NCI-H1930 (cell line): ENCODE measurements at places on chromosomes 11 and 22.

DNA sequence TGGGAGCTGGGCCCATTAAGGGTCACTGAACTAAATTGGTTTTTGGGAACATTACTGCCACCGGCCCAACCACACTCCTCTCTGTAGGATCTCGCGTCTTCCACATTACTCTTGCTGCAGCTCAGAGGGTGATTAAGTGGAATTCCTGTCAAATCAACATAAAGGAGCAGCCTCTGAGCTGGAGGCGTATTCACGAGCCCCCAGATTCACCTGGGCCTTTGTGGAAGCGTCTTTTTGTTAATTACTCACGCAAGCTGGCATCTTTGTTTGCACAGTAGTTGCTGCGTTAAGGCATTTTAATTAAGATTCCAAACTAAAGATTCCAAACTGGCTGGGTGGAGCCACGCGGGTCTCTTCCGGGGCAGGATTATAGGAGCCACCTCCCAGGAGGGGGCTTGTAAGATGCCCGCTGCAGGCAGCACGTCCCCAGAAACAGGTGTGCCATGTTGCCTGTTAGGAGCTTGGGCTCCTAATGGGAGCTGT lies 21.5 kb upstream of the RFPL3 start:
- DNase-seq, result no peak

DNA sequence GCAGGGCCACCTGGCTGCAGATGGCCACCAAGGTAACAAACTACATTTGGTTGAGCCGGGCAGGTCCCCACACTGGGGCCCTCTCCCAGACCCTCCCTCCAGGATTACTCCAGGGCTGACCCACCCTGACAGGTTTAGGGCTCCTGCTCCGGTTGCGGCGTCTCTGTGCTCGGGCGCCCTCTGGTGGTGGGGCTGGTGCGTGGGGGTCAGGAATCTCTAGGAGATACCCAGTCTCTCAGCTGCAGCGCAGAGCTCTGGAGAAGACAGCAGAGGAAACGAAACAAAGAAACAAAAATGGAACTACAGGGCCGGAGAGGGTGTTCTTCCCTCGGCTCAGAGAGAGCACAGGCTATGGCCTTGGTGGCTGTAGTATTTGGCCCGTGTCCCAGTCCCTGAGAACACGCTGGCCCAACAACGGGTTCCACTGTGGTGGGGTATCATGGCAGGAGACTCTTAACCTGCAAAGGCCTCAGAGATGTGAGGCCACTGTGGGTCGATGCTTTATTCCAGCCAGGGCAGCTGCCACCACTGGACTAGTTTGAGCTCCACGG lies 2.4 kb downstream of the C11orf96 start:
- peak; percentile 68 for DNase-seq

DNA sequence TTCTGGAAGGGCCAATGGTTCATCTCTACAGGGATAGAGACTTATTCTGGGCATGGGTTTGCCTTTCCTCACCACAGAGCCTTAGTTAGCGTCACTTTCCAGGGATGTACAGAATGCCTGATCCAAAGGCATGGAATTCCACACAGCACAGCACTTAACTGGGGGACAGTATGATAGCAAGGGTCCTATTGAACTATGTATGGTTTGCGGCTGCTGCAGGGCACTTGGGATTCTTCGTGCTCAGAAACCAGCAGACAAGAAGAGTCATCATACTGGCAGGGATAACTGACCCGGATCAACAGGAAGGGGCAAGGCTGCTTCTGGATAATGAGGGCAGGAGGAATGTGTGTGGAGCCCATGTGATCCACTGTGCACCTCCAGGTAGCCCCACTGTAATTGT lies 105.7 kb downstream of the SWAP70 start:
- no peak for DNase-seq

DNA sequence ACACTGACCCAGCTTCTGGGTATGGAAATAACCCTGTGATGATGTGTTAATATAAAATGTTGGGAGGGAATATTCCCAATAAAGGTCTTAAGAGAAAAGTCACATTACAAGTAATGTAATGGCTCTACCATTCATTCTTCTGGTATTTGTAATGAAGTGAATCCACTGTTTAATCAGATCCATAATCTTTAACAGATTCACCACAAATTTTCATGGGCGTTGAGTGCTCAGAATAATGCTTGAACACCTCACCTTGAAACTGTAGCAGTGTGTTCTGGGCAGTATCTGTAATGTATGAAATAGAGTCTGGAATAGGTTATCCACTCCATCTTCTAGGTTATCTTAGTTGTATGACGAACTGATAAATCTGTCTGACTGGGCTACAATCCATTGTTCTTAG lies 26.6 kb upstream of the CRTAM start:
- no peak for DNase-seq
